ENCODE measurements at places on chromosomes 5 and 9.

DNA sequence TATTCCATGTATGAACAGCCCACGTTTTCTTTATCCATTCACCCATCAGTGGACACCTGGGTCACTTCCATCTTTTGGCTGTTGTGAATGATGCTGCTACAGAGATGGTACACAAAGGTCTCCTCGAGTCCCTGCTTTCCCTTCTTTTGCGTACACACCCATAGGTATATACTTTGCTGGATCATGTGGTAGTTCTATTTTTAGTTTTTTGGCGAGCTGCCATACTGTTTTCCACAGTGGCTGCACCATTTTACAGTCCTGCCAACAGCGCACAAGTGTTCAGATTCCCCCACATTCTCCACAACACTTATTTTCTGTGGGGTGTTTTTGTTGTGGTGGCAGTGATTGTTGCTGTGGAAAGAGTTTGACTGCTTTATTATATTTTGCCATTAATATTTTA, 16.2 kb downstream of the RAPGEF1 start:
- no peak for DNase-seq

DNA sequence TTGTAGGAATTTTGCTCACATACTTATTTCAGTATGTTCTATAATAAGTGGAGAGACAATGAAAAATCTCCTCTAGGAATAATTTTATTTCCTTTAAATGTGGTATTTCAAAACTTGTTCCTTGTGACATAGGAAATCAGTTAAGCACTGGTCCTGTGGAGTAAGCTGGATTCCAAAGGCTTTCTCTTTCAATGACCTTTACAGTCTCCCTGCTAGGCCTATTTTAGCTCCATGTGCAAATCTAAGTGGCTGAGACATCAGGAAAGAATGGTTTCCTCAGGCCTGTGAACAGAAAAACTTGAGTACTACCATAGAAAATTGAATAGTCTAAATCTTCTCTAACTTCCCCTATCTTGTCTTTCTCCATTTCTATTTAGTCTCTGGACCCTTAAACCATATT, 514.2 kb upstream of the TLE4 start:
- DNase-seq, result no peak

- DNase-seq, result no peak
Measured at GRCh38 chr9:105500108-105500766, 52.4 kb downstream of the FSD1L start.

GRCh38 chr5:91052977-91053740, 330.0 kb downstream of the ARRDC3 start:
- no peak for DNase-seq

- DNase-seq, result no peak
Measured at GRCh38 chr5:14267166-14267838, 124.2 kb downstream of the TRIO start.

DNA sequence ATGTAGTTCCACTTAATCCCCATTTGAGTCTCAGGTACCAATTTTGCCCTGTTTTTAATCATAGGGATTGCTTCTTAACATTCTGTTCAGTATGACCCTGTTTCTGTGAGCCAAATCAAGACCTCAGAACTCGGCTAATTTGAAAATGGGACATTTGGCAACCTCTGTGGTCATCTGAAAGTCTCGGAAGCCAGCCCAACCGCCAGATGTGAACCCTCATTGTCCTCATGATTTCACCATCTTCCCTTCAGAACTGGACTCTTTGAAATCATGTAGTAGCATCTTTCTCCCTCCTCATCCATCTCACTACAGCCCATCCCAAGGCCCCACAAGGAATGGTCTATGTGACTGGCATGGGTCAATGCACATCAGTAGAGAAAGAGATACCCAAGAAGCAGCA, 88.9 kb downstream of the S1PR3 start:
- no peak for DNase-seq

- no peak for DNase-seq
Measured at GRCh38 chr9:13860946-13861640, 452.8 kb downstream of the NFIB start.

- DNase-seq, result no peak
Measured at GRCh38 chr5:169064093-169064492, 236.8 kb downstream of the SLIT3 start.

DNA sequence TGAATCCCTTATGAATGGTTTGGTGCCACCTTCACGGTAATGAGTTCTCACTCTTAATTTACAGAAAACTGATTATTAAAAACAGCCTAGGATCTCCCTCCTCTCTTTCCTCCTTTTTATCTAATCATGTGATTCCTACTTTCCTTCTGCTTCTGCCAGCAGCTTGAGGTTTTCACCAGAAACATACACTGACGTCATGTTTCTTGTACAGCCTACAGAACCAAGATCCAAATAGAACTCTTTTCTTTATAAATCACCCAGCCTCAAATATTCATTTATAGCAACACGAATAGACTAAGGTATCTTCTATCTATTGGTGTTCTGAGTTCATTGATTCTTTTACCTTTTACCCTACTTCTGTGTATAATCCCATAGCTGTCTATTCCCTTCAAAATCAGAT, 388.9 kb upstream of the CDH10 start:
- DNase-seq, result no peak

DNA sequence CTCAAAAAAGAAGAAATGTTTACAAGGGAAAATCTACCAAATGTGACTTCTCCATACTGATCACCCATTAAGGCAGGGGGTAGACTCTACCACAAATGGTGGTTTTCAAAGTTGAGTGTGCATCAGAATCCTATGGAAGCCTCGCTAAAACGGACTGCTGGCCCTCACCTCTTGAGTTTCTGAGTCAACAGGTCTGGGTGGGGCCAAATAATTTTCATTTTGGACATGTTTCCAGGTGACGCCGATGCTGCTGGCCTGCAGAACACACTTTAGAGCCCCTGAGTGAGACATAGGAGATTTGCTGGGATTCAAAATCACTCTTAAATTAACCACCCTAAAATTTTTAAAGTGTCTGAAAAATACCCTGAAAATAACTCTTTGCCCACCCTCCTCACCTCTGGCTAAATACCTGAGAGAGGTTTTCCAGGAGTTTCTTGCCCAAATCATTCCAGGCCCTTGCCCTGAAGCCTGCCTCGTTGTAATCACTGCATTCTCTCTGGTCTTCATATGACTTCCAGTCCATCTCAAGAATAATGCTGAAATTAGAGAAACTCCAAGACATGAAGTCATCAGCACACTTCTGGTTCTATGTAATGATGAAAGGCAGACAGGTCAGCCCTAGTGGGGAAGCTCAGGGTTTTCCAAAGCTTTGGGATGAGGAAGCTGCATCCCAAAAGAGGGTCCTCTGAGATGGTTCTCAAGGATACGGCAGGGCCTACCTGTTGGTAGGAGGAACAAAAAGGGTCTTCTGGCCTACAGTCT, 18.2 kb downstream of the C9orf152 start:
- DNase-seq, result no peak

- DNase-seq, result no peak
Measured at GRCh38 chr9:17907779-17908508, 329.1 kb downstream of the SH3GL2 start.

GRCh38 chr5:141958113-141958512, at the start of gene PCDH12:
PCDH12 (minus strand) TSS chr5:141958202; CDS start chr5:141957851, 351 bp downstream.
- peak; percentile 38 for DNase-seq

DNA sequence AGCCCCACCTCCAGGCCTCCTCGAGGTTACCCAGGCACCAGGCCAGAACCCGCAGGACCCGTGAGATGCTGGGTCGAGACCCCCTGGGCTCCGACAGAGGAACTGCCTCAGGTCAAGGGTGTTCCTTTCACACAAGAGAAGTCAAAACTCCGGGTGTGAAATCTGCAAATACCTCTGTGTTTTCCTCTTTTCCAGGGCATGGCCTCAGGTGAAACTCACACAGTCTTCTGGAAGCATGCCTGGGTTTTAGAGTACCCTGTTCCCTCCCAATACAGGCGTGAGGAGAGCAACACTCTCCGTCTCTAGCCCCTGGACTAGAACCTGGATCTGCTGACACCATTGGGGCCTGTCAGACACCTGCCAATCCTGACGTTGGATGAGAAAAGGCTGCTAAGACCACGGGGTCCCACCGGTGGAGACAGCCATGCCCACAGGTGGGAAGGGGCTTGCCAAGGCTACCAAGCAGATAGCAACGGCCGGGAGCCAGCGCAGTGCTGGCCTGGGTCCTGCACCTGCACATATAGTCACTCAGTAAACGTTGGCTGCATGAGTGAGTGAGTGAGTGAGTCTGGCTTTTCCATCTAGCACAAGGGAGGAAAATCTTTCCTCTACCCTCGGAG, 182.0 kb upstream of the PPP1R26 start:
- DNase-seq, result no peak

GRCh38 chr5:171682801-171683200, 102.8 kb upstream of the SMIM23 start:
- no peak for DNase-seq

- DNase-seq, result no peak
Measured at GRCh38 chr5:88675168-88675707, 207.7 kb downstream of the MEF2C start.
